Muscle of leg (tissue), 16 donors: ENCODE measurements at places on chromosomes 1 and 21.

- DNase-seq: no peak
Observed at GRCh38 chr1:111792249-111792648, 36.5 kb downstream of the DDX20 start.

GRCh38 chr1:22889213-22889827 lies 83.3 kb downstream of the LACTBL1 start:
- peak; percentile 55 for DNase-seq

DNA sequence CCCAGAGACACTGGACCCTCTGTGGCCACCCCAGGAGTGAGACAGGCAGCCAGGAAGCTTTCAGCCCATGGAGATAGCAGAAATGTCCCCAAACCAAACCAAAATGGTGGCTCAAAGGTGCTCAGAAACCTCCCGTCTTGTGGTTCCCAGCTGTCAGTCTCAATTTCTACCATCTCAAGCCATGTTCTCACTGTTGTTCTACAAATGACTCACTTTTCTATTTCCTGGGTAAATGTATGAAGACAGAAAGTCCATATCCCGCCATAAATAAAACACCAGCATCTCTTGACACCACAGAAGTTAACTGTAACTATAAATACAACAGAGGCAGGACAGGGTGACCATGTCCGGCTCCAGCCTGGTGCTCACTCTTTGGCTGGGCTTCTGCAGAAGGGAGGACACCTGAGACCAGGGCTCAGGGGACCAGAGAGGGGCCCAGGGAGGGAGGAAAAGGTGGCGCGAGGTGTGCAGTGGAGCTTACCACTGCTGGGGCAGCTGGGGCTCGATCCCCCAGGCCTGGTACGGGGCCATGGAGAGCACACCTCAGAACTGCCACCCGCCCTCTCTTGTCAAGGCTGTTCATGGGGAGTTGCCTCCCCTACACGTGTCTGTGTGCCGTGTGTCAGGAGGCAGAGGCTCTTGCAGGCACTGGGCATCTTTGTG lies 43.6 kb downstream of the EPHB2 start:
- no peak for DNase-seq

DNA sequence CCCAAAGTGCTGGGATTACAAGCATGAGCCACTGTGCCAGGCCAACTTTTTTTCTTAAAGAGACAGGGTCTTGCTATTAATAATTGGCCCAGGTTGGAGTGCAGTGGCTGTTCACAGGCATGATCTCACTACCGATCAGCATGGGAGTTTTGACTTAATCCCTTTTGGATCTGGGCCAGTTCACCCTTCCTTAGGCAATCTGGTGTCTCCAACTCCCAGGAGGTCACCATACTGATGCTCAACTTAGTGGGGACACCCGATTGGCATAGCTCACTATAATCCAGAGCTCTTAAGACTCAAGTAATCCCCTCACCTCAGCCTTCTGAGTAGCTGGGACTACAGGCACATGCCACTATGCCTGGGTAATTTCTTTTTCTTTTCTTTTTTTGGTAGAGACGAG lies 64.2 kb upstream of the SCYL3 start:
- no peak for DNase-seq

DNA sequence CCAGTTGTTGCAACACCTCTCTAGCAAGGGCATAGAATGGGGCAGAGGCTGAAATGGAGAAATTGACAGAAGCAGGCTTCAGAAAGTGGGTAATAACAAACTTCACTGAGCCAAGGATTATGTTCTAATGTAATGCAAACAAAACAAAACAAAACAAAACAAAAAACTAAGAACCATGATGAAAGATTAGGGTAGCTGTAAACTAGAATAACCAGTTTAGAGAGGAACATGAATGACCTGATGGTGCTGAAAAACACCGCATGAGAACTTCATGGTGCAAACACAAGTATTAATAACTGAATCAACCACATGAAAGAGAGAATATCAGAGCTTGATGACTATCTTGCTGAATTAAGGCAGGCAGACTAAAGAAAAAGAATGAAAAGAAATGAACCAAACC lies 1707.7 kb downstream of the BRINP3 start:
- no peak for DNase-seq

- peak; percentile 77 for DNase-seq
Observed at GRCh38 chr1:184210031-184210430, 158.5 kb downstream of the TSEN15 start.

- DNase-seq: no peak
Observed at GRCh38 chr1:51280321-51280978, 44.4 kb downstream of the RNF11 start.
